Inflammatory macrophage (primary cell): ENCODE measurements at places on chromosomes 6 and 20.

DNA sequence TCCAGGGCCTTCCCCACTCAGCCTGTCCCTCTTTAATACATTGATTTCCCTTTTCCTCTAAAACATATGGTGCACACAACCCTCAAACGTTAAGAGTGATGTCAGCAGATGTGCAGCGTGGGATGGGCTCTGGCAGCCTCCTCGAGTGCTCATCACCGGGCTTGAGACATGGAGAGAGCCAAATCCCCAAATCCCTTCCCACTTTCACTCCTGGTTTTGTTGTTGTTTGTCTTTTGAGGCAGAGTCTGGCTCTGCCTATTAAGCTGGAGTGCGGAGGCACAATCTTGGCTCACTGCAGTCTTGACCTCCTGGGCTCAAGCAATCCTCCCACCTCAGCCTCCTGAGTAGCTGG lies 5.8 kb upstream of the PLTP start:
- no peak for DNase-seq

GRCh38 chr6:128929869-128930268 lies 46.9 kb downstream of the LAMA2 start:
- DNase-seq, result no peak

DNA sequence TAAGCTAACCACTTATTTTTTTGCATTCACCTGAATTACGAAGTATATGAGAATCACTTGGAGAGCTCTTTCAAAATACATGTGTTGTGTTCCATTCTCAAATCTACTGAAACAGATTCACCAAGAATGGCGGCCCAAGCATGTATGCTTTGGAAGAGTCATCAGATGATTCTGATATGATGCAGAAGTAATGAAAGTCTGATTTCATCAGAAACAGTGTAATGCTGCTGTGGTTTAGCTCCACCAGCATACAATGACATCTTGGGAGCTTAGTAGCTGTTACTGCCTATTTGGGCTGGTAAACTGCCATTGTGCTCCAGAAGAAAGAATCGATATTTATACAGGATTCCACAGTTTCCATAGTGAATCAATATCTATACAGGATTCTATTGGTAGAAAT lies 52.9 kb downstream of the UBR2 start:
- no peak for DNase-seq

GRCh38 chr6:81491454-81492101 lies 260.9 kb downstream of the TENT5A start:
- no peak for DNase-seq

DNA sequence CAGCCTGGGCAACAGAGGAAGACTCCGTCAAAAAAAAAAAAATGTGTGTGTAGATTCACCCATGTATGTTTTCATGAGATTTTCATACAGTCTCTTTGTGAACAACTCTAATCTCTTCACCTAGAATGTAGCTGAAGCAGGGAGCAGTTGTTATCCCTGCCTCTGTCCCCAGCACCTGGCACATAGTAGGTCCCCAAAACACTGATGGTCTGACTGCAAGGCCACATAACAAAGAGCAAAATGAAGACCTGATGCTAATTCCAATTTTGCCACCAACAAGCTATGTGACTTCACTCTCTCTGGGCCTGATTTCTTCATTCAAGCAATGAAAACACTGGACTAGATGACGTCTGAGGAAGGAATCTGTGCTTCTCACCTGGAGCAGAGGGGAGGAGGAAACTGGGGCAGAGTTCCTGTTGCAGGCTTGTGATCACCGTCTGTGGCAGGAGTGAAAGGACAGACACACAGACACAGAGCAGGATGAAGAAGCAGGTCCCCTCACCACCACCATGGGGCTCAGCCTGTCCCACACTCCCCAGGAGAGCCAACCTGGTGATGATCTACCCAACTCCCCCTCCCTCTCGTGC lies 4.6 kb downstream of the SLC44A4 start:
- no peak for DNase-seq

DNA sequence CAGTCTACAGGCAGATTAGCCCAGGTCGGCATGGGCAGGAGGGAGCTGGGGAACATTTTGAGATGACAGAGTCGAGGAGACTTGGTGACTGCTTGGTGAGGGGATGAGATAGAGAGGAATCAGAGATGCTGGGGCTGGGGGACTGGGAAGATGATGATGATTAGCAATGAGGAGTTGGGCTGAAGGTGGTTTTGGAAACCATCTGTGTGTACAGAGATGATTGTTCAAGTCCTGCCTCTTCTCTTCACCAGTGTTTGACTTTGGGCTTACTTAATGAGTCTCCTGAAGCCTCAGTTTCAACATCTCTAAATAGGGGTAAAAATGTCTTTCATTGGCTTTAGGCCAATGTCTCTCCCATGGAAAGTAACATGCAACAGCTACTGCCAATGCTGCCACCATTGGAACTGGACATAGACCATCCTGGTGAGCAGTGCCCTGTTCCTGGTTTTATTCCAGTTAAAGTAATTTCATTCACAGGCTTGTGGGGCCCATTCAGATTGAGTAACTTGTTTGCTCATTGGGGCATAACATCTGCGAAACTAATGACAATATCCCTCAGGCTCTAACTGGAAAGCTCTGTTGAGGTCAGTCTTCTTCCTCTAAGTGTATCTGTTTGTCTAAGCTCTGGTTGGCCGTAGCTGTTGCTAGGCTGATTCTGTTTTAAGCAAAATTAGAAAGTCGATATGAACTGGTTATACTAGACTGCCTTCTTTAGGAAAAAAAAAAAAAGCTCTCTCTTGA lies 99.1 kb downstream of the ARMC2 start:
- peak; percentile 51 for DNase-seq

DNA sequence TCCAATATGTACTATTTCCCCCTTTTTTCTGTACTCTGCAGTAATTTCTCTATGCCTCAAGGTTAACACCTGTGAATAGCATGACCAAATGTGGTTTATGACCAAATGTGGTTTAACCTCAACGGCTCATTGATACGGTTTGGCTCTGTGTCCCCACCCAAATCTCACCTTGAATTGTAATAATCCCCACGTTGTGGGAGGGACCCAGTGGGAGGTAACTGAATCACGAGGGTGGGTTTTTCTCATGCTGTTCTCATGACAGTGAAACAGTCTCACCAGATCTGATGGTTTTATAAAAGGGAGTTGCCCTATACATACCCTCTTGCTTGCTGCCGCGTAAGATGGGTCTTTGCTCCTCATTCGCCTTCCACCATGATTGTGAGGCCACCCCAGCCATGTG lies 18.7 kb downstream of the DEK start:
- no peak for DNase-seq
